Activated T-cell treated with anti-CD3 and anti-CD28 coated beads, Interleukin-2, amount 50 U/mL, for 4 hours (primary cell): ENCODE measurements at places on chromosomes 11 and 22.

DNA sequence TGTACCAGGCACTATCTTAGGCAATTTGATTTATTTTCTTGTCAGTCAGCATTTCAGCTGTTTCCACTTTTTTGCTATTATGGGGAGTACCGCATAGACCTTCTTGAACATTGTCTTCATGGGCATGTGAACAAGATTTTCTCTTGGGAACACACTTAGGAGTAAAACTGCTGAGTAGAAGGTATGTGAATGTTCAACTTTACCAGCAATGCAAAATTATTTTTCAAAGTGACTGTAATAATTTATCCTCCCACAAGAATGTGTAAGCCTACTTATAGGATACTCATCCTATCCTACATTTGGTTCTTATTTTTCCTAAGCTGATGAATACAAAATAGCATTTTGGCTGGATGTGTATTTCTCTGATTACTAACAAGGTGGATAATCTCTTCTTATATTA is 132.0 kb upstream of the NAV2 start:
- no peak for DNase-seq

GRCh38 chr22:50469377-50470305 is 5.2 kb downstream of the SBF1 start:
- DNase-seq = peak; percentile 95

DNA sequence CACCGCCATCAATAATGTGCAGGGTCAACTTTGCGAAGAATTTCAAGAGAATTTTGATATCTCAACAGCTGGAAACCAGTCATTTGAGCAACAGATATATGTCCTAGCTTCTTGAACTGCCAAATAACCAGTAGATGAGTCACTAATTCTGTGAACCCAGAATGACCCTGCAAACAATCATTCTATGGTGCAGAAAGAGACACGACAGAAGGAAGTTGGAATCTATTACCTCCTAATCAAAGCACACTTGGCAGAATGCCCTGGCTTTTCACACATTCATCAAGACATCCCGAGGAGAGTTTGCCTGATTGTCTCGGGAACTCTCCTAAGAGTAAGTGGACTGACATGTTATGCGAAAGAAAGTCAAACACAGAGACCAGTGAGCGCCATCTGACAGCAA is 621.1 kb downstream of the OPCML start:
- no peak for DNase-seq

- no peak for DNase-seq
Observed at GRCh38 chr11:2750101-2750681, 50.4 kb upstream of the KCNQ1OT1 start.

DNA sequence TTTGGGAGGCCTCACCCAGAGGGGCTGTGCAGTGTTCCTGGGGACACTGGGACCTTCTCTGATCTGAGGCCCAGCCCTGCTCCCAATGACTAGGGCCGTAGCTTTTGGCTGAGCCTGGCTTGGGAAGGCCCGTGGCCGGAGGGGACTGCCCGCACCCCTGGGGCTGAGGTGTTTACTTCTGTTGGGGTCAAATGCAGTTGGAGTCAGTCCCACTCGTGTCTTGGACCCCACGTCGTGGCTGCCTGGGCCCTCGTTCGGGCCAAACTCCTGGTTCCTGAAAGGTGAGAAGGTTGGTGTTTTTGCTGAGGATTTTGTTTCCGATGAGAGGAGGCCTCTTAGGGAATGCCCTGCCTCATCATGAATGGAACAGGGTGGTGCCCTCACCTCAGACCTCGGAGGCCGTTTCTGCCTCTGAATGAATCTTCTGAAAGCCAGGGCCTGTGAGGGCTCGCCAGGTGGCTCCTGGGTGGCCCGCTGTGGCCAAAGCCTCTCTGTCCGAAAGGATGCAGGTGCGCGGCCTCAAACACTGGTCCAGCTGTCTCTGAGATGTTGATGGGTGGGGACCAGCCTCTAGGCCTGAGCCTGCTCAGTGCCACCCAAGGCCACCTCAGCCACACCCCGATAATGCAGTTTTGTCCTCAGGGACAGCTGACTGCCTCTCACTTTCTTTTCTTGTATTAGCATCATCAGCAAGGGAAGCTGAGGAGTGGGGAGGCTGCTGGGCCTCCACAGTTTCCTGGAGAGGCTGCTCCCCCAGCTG is 40.3 kb upstream of the A4GALT start:
- no peak for DNase-seq

DNA sequence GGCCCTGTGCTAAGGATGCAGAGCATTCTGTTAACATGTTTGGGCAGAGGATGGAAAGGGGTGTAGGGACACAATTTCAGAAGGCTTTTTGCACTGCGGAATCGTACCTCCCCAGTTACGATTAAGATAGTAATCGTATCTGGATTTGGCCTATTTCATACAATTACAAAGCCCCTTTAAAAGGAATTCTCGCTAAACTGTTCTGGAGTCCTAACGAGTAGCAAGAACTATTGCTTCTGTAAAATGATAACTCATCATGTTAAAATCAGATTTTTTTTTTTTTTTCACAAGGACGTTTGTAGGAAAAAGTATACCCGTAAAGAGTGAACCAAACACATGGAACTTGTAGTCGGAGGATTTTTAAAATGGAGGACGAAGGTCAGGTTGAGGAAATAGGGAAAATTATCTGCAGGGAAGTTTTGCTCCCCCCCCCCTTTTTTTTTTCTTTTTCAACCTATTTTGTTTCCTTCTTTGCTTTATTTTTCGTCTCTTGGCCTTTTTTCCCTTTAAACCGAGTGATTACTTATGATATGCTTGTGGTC is 934 bp downstream of the HSD17B12 start:
- no peak for DNase-seq

DNA sequence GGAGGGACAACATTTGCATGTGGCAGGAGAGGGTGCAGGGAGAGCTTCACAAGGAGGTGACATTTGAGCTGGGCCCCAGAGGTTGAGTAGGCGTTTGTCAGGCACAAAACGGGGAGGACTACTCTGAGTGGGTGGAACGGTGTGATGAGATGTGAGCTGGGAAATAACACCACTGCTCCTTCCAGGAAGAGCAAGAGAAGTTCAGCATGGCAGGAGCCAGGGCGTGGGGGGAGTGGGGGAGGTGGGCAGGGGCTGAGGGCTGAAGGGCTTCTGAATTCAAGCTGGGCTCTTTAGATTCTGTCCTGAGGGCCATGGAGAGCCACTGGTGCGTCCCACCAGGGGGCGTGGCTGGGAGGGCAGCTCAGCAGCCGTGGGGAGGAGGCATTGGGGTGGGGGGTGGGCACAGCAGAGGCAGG is 54.2 kb downstream of the OTOG start:
- no peak for DNase-seq

DNA sequence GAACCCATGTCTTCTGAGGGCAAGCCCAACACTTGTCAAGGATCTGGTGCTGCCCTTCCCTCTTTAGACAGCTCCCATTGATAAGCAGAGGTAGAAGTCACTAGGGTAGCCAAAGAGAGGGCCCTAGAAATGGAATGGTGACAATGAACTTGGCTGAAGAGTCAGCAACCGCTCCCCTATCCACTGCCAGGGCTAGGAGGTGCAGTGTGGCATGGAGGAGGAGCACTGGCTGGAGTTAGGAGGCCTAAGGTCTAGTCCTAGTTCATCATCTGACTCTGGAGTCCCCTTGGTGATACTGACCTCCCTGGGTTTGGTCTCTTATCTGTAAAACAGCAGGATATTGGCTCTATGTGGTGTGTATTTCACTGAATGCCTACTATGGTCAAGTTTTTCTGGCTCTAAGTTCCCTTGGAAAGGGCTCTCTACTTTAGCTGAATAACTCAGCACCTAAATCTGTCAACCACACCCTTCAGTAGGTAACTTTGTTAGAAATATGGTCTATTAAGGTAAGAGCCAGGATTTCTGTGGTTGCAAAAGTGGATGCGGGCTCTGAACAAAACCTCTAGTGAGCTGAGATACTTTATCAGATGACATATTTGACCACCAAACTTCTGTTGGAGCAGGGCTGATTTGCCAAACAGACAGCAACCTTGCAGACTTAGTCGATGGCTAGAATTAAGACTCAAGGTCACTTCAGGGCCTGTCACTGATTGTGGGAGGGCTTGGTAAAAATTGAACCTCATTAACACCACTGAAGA is 10.5 kb downstream of the TIMP3 start:
- DNase-seq = no peak

DNA sequence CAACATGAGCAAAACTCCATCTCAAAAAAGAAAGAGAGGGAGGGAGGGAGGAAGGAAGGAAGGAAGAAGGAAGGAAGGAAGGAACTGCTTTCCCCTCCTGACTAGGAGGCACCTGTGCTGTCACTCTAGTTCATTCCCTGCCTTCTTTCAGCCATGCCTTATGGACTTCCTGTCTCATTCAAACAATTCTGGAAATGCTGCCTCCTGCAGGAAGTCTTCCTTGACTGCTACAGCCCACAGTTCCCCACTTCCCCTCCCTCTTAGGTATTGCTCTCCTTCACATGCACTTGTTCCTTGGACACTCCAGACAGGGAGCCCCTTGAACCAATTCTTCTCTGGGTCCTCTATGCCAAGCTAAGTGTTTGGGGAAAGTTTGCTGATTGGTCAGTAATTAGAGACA is 31.6 kb upstream of the WNT11 start:
- DNase-seq = no peak

DNA sequence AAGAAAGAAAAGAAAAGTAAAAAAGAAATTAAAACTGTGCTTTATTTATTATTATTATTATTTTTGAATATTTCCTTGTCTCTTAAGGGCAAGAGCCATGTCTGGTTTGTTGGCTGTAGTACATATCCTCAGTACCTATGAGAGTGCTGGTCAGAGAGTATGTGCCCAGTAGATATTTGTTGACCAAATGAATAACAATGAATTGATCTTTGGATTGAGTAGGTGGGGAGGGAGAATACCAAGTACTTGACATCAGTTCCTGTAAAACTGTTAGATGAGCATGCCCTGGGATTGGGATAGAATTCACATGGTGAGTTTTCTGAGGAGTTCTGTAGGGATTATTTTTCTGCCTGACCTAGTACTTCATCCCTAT is 11.4 kb downstream of the STIM1 start:
- no peak for DNase-seq

GRCh38 chr22:36486619-36487384 is 5.4 kb upstream of the TXN2 start:
- DNase-seq = peak; percentile 67

GRCh38 chr22:37925330-37925729 is 19.2 kb downstream of the MICALL1 start:
- DNase-seq = no peak

DNA sequence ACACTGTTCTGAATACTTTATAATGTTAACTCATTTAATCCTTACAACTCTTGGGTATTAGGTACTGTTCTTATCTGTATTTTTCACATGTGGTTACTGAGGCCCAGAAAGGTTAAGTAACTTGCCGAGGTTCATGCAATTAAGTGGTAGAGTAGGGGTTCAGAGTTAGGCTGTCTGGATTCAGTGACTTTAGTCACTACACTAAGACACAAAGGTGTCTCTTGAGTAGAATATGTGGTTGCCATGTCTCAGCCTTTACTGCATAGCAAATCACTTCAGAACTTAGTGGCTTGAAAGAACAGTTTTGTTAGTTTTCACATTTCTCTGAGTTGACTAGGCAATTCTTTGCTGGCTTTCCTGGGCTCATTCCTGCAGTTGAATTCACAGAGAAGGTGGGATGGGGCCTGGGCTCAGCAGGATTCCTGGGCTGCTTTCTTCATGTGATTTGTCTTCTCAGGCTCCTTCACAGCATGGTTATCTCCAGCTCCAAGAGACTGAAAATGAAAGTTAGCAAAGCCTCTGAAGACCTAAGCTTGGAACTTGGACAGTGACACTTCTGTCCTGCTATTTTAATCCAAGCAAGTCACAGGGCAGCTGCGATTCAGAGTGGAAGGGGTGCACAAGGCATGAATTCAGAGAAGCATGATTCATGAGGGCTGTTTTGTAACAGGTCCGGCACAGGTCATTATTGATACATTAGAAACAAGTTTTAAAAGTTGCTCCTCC is 68.3 kb downstream of the SPECC1L start:
- DNase-seq = no peak

DNA sequence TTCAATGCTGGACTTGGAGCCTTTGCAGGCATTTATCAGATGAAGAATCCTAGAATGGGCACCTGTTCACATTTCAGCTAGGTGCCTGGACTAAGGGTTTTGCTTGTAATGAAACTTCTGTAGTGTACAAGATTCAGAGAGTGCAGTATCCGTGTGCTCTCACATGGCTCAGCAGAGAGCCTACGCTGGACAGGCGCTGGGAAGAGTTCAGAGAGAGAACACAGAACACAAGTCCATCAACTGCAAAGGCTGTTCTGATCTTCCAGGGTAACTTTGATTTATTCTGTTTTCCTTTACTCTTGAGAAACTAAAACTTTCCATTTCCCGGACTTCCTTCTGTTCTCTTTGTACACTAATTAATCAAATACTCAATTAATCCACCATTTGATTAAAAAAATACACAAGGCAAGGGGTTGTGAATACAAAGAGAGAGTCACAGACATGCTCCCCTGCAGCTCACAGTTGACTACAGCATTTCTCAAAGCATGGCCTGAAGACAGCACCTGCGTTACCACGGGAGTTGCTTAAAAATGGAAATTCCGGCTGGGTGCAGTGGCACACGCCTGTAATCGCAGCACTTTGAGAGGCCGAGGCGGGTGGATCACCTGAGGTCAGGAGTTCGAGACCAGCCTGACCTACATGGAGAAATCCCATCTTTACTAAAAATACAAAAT is 393.7 kb downstream of the LARGE1 start:
- DNase-seq = no peak

DNA sequence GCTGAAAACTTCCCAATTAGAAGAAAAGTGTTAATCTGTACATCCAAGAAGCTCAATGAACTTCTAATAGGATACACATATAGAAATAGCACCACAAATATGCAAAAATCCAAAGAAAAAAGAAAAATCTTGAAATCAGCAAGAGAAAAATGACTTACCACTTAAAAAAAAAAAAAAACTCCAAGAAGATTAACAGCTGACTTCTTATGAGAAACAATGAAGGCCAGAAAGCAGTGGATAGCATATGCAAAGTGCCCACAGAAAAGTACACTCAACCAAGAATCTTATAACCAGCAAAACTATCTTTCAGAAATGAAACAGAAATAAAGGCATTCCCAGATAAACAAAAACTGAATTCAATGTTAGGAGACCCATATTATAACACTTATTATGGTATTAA is 29.9 kb upstream of the OR5B12 start:
- no peak for DNase-seq

DNA sequence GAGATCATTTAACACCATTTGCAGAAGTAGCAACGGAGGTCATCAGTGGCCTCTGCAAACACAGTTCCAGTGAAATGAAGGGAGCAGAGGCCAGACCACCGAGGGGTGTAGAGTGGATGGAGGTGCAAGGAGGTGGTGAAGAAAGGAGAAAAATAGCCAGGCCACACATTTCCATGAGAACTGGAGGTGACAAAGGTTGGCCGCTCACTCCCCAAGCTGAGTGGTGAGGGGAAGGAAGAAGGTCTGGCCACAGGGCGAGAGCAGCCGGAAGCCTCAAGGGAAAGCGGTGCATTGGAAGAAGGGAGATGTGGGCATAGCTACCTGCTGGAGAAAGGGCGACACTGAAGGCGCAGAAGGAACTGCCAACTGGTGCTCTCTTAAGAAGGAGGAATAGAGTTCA is 20.1 kb upstream of the TMPRSS4 start:
- no peak for DNase-seq

DNA sequence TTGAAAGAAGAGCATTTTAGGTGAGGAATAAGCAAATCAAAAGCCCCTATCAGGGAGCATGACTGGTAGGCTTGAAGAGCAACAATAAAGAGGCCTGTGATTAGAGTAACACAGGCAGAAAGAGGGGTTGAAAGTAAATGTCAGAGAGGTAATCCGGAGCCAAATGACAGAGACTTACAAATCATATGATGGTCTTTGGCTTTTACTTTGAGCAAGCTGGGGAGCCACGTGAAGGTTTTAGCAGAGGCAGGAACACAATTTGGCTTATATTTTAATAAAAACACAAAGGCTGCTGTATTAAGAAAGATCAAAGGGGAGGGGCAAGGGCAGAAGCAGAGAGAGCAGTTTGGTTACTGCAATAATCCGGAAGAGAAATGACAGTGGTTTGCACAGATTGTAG is 12.8 kb upstream of the NARS2 start:
- DNase-seq = no peak
